ENCODE measurements at places on chromosomes 11 and 22.

- DNase-seq, result peak; percentile 85
Observed at GRCh38 chr22:19483481-19484244, 3.9 kb downstream of the CDC45 start.

GRCh38 chr11:47797633-47798032, 30.5 kb upstream of the FNBP4 start:
- peak; percentile 59 for DNase-seq

GRCh38 chr11:76318744-76319384, 62.1 kb downstream of the THAP12 start:
- DNase-seq, result peak; percentile 77

GRCh38 chr11:197741-198235, 4.9 kb downstream of the SCGB1C1 start:
- no peak for DNase-seq

DNA sequence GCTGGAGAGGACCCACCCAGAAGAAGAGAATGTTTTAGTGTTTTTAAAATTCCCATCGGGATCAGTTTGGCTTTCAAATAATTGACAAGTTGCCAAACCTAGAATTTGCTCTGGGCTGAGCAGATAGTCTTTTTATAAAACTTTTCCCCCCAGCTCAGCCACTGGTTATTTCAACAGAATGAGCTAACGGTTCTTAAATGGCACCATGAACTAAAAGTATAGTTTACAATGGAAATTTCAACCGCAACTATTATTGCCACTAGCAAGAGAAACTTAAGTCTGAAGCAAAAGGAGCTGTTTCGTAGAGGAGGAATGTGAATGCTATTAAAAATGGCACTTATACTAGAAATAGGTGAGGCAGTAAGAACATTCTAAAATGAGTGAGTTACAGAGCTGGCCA, 3.4 kb downstream of the DKK3 start:
- DNase-seq, result no peak

- no peak for DNase-seq
Observed at GRCh38 chr11:83449338-83449913, 163.3 kb upstream of the CCDC90B start.

DNA sequence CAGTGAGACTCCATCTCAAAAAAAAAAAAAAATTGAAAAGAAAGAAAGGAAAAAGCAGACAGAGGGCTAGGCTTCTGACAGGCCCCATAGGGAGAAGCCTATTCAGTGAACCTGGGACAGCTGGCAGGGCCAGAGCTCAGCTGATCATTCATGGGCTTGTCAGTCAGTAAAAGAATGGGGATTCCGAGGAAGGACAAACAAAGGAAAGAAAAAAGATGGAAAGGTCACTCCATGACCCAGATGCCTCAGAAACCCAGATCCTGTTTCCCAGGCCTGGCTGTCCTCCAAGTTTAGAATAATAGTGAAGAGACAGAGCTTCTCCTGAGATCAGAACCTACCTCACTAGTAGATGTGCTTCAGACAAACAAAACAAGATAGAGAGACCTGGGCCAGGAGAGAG, 34.3 kb upstream of the ASPHD2 start:
- DNase-seq, result no peak

- DNase-seq, result no peak
Observed at GRCh38 chr22:30636226-30637077, 871 bp downstream of the SLC35E4 start.

DNA sequence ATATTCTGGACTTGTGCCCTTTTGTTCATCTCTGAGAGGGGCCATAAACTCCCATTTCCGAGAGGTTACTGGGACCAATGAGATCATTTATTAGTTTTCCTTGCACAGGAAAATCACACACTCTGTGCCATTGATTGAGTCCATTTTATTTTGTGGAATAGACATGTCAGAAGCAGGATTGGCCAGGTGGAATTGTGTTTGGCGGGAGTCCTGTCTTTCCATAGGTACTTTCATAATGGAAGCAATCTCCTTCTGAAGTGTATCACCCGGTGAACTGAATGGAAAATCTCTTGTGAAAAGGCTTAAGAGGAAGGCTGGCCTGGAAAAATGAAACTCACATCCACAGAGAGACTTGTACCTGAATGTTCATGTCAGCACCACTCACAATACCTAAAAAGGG, 63.0 kb upstream of the PARVG start:
- DNase-seq, result no peak

DNA sequence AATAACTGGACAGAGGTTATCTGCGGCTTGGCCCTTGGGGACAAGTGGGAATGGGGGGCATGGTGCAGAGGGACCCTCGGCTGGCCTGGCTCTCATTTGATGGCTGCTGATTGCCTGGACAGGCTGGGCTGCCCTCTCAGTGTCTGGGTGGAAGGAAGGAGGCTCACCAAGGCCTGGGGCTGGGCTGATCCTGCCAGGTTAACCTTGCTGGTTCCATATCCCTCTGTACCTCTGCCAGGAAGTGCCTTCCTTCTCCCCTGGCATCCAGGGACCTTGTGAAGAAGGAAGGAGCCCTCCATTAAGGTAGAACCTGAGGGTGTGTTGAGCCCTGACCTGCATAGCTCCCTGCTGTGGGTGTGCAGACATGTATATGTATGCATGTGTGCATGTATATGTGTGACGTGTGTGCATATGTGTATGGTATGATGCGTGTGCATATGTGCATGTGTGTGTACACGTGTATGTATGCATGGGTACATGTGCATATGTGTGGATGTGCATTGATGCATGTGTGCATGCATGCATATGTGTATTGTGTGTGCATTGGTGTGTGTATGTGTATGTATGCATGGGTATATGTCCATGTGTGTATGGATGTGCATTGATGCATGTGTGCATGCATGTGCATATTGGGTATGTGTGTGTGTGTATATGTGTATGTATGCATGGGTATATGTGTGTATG, 433.9 kb downstream of the TBC1D22A start:
- no peak for DNase-seq

- DNase-seq, result no peak
Observed at GRCh38 chr11:8230178-8230859, 33.4 kb downstream of the LMO1 start.

DNA sequence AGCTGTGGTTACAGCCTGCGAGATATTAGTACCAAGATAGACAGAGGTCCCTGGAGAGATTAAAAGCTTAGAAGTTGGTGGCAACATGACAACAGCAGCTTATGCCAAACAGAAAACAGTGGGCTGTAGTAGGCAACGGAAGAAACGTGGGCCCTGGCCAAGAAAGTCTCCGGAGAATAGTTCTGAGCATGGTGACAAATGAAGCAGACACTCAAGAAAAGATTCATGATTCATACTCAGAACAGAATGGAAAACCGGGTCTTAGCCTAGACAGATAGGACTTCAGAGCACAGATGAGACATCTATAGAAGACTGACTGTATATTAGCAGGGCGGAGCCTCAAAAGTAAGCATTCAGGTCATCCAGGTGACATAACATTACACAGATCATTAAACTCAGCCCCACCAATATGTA, 727.4 kb downstream of the ETS1 start:
- peak; percentile 66 for DNase-seq

- peak; percentile 79 for DNase-seq
Observed at GRCh38 chr11:69298267-69299022, 4.5 kb downstream of the MYEOV start.

GRCh38 chr11:113376156-113376555, 11.4 kb upstream of the ANKK1 start:
- peak; percentile 55 for DNase-seq

DNA sequence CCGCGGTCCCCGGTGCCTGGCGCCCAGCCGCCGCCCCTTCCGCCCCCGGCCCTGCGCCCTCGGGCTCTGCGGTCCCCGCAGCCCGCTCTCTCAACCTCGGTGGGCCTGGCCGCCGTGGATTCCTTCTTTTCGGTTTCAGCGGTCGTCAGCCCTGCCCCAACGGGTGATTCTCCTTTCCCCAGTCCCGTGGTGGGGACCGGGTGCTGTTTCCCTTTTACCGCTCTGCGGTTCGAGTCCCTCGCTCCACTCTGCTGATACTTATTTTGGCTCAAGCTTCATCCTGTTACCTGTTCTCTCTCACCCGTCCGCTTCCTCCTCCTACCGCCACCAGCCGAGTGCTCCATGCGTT, 494 bp downstream of the ZDHHC5 start:
- no peak for DNase-seq

DNA sequence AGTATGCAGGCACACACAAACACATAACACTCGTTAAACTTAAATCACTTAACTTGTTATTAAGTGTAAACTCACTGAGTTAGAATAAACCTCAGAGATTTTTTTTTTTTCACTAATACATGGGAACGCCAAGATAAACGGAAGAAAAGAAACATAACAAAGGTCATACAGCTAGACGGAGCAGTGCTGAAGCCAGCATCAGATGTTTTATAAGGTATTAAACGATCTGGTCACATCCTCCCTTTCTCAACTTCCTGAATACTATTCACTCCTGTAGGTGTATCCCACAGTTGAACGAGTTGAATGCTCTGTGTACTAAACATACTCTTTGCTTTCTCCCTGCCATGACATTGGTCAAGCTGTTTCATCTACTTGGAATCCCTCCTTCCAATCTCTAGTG, 212.0 kb downstream of the SWAP70 start:
- no peak for DNase-seq

DNA sequence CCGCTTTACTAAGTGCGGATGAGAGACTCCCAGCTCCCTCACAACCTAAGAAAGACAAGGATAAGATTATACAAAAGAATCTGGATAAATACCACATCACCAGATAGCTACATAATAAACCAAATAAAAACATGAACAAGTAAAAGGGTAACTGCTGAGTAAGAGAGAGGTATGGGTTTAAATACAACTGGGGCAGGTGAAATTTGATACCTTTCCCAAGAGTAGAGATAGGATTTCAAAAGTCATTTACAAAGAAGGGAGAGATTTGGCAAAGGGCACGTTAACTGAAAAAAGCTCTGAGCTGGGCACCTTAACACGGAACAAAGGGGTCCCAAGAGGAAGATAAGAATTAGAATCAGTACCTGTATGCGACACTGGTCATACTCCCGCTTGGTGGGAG, 1.7 kb downstream of the UBXN1 start:
- DNase-seq, result no peak

- DNase-seq, result peak; percentile 44
Observed at GRCh38 chr11:62012451-62012831, 45.0 kb upstream of the FTH1 start.

GRCh38 chr11:34890812-34891211, 25.4 kb downstream of the APIP start:
- DNase-seq, result peak; percentile 74

GRCh38 chr11:101552888-101553287, 30.9 kb downstream of the TRPC6 start:
- DNase-seq, result no peak

- no peak for DNase-seq
Observed at GRCh38 chr11:62999649-63000048, 14.9 kb upstream of the SLC22A6 start.

DNA sequence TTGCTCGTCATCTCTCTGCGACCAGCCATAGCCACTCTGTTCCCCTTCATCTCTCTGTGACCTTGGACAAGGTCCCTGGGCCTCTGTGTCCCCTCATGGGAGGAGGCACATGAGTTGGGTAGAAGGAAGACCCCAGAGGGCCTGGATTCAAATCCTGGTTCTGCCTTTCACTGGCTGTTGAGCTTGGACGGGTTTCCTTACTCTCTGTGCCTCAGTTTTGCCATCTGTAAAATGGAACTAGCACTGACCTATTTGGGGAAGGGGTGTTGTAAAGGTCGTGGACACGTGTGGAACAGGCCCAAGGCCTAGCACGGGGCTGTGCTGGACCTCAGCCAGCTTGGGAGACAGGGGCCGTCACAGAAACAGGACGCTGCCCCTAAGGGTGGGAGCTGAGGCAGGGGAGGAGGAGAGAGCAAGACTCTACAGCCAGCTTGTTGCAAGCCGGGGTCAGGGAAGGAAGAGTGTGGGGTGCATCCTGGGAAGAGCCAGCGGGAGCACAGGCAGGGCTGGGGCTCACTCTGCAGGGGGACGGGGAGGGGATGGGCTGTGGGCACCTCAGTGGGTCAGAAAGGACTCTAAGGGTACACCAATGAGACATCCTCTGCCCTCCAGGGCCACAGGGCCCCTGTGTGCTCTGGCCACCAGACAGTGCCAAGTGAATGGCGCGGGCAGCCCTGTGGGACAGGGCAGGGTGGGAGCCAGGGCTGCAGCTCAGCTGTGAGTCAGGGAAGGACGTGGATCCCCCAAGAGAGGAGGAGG, 59.1 kb downstream of the WNT7B start:
- DNase-seq, result no peak

DNA sequence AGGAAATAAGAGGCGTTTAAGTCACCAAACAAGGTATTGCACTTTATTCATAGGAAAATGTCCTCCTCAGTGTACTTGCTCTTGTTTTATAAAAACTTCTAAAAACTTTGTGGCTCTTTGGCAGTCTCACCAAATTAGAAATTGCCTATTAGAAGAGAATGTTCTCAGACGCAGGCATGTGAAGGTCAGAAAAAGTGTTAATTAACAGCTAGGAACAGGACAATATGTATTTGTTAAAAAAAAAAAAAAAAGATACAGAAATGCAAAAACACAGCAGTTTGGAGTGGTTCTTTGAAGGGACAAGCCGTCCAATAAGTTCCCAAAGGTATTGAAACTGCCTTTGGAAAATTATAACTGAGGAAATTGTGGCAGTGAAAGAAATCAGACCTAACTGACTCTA, 67.9 kb downstream of the SLC25A17 start:
- no peak for DNase-seq

- DNase-seq, result no peak
Observed at GRCh38 chr11:13183826-13184196, 93.8 kb upstream of the BMAL1 start.

GRCh38 chr11:65639623-65640482, 2.0 kb downstream of the SIPA1 start:
- DNase-seq, result no peak

GRCh38 chr11:65712633-65713076, 603 bp downstream of the KAT5 start:
- no peak for DNase-seq

DNA sequence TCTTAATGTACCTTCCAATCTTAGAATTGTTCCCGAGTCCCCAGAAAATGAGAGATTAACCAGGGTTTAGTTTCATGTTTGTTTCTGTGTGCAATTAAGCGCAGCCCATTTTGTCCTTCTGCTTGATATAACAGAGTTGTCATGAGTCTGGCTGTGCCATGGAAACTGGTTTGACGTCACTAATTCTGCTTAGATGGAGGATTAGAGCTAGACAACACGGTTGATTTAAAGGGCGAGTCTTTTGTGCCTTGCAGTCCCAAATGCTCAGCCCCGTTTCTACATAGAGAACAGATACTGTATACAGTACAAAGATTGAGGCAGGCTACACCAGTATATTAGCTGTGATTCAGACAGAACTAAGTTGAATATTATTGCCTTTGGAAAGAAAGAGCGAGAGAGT, 45.5 kb upstream of the ALKBH3 start:
- no peak for DNase-seq

DNA sequence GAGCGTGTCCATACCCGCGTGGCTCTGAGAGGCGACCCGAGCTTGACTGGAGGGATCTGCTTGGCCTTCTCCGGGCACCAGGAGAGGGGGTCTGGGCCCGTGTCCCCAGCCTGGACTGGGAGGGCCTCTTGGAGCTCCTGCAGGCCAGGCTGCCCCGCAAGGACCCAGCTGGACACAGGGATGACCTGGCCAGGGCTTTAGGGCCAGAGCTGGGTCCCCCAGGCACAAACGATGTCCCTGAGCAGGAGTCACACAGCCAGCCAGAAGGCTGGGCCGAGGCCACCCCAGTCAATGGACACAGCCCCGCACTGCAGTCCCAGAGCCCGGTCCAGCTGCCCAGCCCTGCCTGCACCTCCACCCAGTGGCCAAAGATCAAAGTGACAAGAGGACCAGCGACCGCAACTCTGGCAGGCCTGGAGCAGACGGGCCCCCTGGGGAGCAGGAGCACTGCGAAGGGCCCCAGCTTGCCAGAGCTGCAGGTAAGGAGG, 38.2 kb downstream of the TRIOBP start:
- DNase-seq, result no peak

GRCh38 chr11:87213444-87213843, 175.7 kb downstream of the TMEM135 start:
- no peak for DNase-seq

Measured in cardiac fibroblast (primary cell).